ENCODE measurements at places on chromosomes 4 and X. TPM values are rescaled to one million over a fixed set of nuclear protein-coding genes. Genes with fewer than 3 reads are reported as not detected.

RBMXL3 gene
- total RNA-seq, result not detected

ARHGAP36 gene
- total RNA-seq, result not detected

CSAG2 gene
- total RNA-seq, result not detected

MAGEB1 gene
- total RNA-seq, result 30.3 TPM

GRIA3 gene
- not detected for total RNA-seq

SPATA4 gene
- total RNA-seq, result not detected

APOOL gene
- total RNA-seq, result 11.1 TPM

HSPA4L gene
- 7.9 TPM for total RNA-seq

CT45A9 gene
- not detected for total RNA-seq

VCX3A gene
- total RNA-seq, result 1.4 TPM

MAGEC1 gene
- total RNA-seq, result 3.9 TPM

NCBP2L gene
- total RNA-seq, result not detected

DMRTC1 gene
- total RNA-seq, result not detected

NDST3 gene
- 0.57 TPM for total RNA-seq

FHDC1 gene
- total RNA-seq, result 1.6 TPM

TAF7L gene
- 0.17 TPM for total RNA-seq

TMEM271 gene
- not detected for total RNA-seq

SORBS2 gene
- 3.3 TPM for total RNA-seq

GNL3L gene
- total RNA-seq, result 47.8 TPM

BANK1 gene
- total RNA-seq, result 0.03 TPM

GPC3 gene
- total RNA-seq, result 0.34 TPM

DCAF8L2 gene
- 0.80 TPM for total RNA-seq

KLB gene
- total RNA-seq, result not detected

KIF4A gene
- total RNA-seq, result 53.5 TPM

TNIP3 gene
- 0.06 TPM for total RNA-seq

EXOC1L gene
- total RNA-seq, result not detected

CXCL11 gene
- total RNA-seq, result 9.8 TPM

USP17L21 gene
- not detected for total RNA-seq

PNMA3 gene
- 1.2 TPM for total RNA-seq

Data from Daoy (cell line).